ENCODE measurements at places on chromosomes 11 and 22. TPM values are rescaled to one million over a fixed set of nuclear protein-coding genes. Genes with fewer than 3 reads are reported as not detected.

DNA sequence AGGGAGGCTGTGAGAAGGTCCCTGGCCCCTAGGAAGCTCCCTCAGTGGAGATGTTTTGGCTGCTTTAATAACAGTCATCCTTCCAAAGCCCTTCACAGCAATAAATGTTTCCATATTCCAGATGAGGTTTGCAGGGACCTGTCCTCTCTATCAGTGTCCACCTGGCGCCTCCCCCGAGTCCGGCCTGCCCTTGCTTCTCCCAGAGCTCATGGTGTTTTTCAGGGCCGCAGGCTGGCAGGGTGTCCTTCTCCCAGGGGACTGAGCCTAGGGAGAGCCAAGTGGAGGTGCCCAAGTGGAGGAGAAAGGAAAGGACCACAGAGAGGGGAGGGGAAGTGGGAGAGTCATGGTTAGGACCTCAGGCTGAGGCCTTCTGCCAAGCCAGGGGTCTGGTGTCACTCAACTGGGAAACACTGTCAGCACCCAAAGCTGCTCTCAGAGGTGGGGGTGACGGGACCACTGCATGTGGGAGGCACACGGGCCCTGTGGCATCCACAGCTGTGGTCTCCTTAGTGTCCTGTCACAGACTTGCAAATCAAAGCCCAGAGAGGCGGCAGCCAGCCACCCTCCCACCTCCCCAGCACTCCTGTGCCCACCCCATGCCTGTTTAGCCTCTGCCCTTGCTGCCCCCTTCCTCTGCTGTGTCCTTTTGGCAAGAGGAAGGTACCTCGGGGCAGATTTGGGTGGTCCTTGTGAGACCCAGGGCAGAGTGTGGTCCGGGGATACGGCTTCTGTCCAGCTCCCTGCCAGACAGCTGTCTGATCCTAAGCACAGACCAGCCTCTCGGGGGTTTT, 6.4 kb downstream of the DERL3 start:
- no peak for DNase-seq

GRCh38 chr22:37760152-37760551, 47.6 kb upstream of the GCAT start:
- DNase-seq: no peak

DNA sequence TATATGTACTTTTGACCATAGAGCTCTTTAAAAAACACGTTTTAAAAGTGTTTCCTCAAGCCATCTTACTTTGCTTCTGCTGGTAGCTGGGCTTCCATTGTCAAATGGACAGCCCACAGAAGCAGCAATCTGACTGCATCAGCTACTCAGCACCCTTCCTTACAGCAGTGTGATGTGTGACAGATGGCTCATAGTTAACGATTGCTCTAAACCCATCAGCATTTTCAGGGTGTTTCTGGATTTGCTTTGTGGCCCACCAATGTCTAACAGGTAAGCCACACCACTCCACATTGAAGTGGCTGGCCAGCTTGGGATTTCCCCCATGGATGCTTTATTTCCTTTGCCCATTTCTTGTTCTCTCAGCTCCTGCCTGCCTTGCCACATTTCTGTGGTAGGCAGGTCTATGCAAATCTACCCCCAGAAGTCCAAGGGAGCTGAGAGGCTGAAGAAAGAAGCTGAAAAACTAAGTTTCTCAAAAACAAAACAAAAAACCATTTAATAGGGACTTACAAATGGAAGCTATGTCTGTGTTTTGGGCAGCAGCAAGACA, 7.3 kb upstream of the FAR1 start:
- DNase-seq: no peak

- no peak for DNase-seq
These were observed 26.3 kb downstream of the SYTL2 start for GRCh38 chr11:85784480-85785265.

DNA sequence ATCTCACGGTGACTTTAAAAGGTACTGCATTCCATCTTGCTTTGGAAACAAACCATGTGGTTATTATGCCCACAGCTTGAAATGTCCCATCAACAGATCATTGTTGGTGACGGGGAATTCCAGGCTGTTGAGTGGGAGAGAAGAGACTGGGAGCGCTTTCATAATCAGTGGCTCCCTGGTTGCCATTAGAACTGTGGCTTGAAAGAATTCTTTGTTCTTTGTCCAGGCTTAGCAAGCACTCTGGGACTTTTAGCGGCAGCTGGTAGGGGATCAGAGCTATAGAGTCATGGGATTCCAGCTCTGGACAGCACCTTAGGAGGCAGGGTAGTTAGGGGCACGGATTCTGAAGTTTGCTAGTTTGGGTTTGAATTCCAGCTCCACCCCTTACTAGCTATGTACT, 22.0 kb downstream of the MMP20 start:
- no peak for DNase-seq

DNA sequence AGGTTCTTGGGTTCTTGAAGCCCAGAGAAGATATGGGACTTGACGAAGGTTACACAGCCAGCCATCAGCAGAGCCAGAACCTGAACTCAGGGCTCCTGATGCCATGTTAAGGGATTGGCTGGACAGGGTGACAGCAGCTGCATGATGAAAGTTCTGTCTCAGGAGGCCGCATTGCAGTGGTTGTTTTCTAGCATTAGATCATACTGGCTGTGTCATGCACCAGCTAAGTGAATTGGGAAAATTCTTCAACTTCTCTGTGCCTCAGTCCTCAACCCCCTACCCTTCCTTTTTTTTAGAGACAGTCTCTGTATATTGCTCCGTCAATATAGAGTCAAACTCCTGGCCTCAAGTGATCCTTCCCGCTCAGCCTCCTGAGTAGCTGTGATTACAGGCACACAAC, 5.4 kb upstream of the LTBP3 start:
- no peak for DNase-seq

GRCh38 chr11:16028419-16028818, 327.9 kb downstream of the SOX6 start:
- no peak for DNase-seq

DNA sequence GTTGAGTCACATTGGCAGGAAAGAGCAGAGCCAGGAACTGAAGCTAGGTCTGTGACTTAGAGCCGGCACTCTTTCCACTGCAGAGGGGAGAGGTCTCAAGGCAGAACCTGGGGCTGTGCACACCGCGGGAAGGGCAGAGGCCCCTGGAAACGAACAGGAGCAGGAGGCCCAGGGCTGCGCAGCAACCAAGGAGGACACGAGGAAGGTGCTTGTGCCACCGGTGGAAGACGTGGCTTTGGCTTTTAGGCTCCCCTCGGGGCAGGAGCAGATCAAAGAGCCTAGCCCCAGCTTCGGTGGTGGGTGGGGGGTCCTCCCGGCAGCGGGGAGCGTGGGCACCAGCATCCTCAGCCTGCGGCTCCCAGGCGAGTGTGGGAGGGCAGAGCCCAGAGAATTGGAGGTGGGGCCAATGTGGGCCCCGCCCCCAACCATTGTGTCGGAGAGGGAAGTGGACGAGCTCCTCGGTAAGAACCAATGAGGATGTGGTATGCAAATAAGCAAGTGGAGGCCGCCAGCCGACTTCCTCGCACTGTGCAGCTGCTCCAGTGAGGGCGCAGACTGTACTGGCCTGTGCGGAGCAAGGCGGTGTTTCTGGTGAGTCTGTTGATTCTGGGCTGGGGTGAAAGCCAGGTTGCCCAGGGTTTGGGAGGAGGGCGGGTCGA, at the start of gene CCDC116:
TSS of gene CCDC116 (plus strand) at position 524 of the 659 bp plus-strand sequence. CDS start 422 bp downstream, outside the sequence.
- DNase-seq: no peak

- no peak for DNase-seq
These were observed 56.0 kb upstream of the LINC01488 start for GRCh38 chr11:69425444-69425843.

- no peak for DNase-seq
These were observed 37.0 kb downstream of the TRIOBP start for GRCh38 chr22:37733625-37734401.

- DNase-seq: no peak
These were observed at the start of gene MAPK12 for GRCh38 chr22:50261615-50262459. MAPK12 (minus strand) TSS chr22:50261683; CDS start chr22:50261509, 174 bp downstream.

GRCh38 chr11:8287703-8288102, 24.0 kb upstream of the LMO1 start:
- no peak for DNase-seq

DNA sequence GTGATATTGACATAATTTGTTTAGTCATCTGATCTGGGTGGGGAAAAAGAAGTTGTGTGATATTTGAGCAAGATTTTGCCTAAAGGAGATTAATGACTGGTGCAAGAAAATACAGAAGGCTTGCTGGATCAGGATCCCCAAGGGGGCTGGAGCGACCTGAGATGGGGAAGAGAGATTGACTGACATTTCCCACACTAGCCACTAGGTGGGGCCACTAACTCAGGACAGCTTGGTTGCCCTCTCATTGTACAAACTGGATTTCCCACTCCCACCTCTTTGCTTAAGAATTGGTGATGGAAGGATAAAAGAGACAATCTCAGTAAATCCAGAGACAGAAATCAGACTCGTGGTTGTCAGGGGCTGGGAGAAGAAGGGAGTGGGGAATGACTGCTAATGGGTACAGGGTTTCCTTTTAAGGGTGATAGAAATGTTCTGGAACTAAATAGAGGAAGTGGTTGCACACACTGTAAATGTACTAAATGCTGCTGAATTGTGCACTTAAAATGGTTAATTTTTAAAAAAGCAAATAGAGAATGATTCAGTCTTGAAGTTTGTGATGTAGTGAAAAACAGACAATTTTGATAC, 50.7 kb downstream of the CTTN start:
- DNase-seq: no peak

GRCh38 chr11:79344753-79345294, 96.0 kb downstream of the TENM4 start:
- no peak for DNase-seq

- DNase-seq: no peak
These were observed 74.5 kb downstream of the FAM76B start for GRCh38 chr11:95714843-95715776.

DNA sequence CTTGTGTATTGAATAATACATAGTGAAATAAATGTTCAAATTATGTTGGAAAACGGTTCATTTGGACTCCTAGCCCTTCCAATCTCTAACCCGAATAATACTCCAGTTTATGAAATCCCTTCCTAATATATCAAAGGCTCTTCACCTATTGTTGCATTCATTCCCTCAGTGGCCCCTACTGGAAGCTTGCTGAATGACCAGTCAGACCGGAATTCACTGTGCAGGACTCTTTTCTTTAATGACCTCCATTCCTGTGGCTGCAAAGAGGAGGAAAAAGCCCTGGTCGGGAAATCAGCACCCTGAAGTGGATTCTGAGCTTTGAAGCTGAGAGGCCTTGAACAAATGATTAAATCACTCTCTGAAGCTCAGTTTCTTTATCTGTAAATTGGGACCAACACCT, 19.1 kb upstream of the RCN1 start:
- DNase-seq: no peak

DNA sequence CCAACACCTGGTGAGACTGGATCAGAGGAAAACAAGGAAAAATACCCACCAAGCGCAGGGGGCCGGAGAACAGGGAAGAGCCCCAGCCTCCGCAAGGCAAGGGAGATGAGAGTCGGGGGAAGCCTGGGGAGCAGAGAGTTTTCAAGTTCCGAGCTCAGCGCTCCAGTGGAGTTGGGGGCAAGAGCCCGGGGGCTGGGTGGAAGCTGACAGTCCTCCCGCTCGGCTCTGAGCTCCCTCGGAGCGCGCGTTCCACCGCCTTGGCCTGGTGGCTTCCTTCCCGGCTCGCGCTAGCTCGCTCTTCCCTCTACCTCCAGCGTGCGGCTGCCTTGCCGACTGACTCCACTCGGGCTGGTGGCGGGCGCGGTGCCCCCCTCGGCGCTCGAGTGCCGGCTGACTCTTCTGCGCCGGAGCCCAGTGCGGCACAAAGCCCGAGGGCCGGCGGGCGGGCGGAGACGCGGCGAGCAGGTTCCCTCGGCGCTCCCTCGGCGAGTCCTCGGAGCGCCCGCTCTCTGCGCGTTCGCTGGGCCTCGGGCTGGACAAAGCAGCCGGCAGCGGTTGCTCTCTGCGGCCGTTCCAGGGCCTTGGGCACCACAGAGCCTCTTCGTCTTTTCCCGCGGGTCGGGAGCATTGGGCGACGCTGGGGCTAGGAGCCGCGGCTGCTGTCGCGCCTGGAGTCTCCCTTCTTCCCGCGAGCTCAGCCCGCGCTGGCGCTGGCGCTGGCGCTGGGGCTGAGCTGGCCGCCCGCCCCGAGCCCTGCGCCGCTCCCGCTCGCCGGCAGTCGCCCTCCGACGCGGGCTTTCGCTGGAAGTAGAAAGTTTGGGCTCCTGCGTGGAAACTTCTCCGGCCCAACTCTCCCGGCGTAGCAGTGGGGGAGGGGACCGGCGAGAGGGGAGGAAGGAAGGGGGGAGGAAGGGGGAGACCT, 1.0 kb downstream of the PAX6 start:
- no peak for DNase-seq

DNA sequence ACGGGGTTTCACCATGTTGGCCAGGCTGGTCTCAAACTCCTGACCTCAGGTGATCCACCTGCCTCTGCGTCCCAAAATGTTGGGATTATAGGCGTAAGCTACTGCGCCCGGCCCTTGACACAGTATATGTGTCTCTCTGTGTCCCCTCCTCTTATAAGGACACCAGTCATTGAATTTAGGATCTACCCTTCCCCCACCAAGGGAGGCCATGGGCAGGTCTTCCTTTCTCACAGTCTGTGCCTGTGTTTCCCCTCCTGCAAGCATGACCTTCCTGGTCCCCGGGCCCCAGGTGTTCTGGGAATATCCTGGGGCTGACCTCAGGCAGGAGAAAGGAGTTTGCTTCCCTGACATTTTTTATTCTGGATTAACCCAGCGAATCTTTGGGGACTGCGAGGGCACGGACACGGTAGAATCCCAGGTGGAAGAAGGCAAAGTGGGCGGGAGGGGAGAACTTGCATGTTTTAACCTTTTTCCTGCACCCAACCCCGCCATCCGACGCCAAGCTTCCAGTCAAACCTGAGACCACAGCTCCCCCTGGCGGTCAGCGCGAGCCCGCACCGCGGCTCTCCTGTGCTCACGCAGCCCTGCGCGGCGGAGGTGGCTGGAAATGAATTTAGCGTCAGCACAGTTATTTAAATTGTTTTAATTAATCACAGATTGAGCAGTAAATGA, 42.1 kb upstream of the ISX start:
- DNase-seq: peak; percentile 63

DNA sequence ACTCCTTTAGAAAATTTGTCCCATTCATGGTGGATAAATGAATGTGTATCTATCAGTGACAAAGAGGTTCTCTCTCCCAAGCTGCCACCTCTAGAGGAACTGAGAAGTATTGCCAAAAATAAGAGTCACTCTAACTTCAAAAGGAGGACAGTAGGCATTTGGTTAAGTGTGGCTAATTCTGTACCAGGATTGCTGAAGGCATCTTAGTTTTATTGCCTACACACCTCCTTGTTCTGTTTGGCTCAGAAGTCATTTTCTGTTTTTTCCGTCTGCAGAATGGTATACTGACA, 189.0 kb upstream of the MPPED2 start:
- DNase-seq: no peak

DNA sequence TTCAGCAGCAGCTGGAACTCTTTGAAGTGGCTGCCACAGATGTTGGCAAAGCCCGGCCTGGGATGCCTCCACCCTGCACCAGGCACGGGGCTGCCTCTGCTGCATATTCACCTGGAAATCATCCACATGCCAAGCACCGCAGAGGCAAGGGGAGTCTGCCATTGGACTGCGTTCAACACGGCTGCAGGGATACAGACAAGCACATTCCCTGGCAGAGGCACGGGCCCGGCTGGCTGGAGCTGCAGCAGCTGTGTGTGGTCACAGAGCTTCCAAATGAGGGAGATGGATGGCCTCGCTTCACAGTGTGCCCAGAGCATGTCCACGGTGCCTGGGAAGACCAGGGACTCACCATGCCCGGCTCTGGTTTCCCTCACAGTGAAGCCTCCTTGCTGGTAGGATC, 1378.9 kb downstream of the TBC1D22A start:
- DNase-seq: no peak

The TOP3B gene
- polyA plus RNA-seq: 40.5 TPM

The ACTN3 gene
- polyA plus RNA-seq: 1.1 TPM

The GP1BB gene
- 2.9 TPM for polyA plus RNA-seq

The SPI1 gene
- polyA plus RNA-seq: 3.4 TPM

The PATE4 gene
- 0.20 TPM for polyA plus RNA-seq

The OTOG gene
- polyA plus RNA-seq: 0.83 TPM
